ENCODE measurements at places on chromosomes 7 and 10.
A peak's percentile ranks its signal among the peaks of the same experiment; 100 is the strongest.

DNA sequence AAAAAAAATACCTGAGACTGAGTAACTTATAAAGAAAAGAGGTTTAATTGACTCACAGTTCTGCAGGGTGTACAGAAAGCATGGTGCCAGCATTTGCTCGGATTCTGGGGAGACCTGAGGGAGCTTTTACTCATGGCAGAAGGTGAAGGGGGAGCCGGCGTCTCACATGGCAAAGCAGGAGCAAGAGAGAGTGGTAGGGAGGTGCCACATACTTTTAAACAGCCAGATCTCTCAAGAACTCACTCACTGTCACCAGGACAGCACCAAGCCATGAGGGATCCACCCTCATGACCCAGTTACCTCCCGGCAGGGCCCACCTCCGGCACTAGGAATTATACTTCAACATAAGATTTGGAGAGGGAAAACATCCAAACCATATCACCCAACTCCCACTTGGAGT is 25.8 kb downstream of the MSRB2 start:
- no peak for DNase-seq

- no peak for DNase-seq
Measured at GRCh38 chr7:22733761-22734160, 6.8 kb downstream of the IL6 start.

DNA sequence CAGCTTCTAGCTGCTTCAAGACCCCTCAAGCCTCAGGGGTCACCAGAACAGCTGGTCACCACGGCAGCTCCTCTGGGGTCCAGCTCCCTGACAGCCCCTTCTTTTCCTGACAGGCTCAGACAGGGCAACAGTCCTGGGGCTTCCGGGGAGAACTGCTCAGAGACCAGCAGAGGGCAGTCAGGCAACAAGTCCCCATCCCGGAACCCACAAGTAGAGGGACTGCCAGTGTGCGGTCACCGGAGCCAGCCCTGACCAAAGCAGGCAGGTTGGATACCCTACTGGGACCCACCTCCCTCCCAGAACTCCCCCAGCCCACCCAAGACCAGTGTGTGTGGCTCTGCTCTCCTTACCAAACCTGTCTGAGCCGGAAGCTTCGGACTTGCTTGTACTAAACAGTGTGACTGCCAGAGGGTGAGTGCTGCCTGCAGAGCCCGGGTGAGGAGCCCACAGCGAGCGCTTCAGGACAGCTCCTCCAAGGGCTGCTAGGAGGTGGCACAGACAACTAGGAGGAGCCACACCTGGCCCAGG is 40.3 kb downstream of the YKT6 start:
- DNase-seq = peak; percentile 55

GRCh38 chr7:134730411-134730829 is 49.0 kb upstream of the CALD1 start:
- no peak for DNase-seq

GRCh38 chr10:66176772-66177171 is 749.1 kb upstream of the LRRTM3 start:
- DNase-seq = no peak

Measured in stimulated activated CD4-positive, alpha-beta T cell treated with anti-CD3 and anti-CD28 coated beads, Interleukin-2, amount 100 ng/mL, for 4 hours (primary cell).